ENCODE measurements at places on chromosomes 3 and 15.

DNA sequence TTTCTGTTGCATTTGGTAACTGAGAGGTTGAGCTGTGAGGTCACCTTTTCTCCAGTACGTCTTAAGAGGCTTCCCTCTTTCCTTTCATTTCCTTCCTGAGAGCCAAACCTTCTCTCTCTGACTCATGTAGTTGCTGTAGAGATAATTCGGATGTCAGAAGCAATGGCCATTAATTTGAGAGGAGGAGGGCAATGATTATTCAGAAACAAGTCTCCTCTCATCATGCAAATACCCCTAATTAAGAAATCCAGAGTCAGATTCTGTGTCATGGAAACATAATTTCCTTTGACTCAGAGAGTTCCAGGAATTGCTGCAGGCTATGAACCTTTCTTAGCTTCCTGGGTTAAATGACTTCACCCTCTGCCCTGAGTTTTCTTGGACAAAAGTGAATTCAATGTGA, 59.0 kb upstream of the GSK3B start:
- DNase-seq = no peak

GRCh38 chr3:71323558-71323957, 260.0 kb downstream of the FOXP1 start:
- DNase-seq = no peak

DNA sequence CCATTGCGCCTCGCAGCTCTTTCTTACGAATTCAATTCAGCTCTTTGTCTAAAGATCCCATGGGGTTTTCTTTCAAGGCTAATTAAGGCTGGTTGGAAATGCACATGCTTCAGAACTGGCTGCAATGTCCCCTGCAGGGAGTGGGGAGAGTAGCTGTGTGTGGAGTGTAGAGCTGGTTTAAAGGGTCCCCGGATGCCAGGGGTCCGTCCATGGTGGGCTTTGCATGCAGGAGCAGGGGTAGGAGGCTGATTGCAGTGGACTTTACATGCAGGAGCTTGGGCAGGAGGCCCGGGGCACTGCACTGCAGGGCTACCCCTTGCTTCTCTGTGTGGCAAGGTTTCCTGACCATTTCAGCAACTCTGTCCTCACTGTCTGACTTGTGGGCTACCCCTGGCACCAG, 261.6 kb upstream of the LYSMD4 start:
- no peak for DNase-seq

DNA sequence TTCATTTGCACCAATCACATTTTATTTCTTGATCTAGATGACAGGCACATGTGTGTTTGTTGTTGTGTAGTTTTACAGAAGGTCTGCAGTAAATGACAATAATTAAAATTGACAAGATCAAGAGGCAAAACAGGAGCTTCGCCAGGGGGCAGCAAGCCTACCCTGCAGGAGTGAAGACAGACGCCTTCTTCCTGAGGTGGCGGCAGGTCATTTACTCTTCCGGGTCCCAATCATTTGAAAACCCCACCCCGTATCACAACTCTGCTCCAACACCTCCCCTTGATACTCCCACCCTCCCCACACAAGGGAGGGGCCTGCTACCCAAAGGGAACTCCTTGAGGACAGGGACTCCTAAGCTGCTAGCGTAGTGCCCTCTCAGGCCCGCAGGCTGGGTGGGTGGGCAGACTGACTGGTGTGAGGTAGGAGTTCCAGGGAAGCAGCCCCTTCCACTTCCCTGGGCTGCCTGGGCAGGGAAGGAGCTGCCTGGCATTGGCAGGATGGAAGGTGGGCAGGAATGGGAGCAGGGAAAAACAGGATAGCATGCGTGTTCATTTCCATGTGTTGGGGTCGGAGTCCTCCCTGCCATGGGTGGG, 13.1 kb downstream of the CHDH start:
- DNase-seq = no peak

DNA sequence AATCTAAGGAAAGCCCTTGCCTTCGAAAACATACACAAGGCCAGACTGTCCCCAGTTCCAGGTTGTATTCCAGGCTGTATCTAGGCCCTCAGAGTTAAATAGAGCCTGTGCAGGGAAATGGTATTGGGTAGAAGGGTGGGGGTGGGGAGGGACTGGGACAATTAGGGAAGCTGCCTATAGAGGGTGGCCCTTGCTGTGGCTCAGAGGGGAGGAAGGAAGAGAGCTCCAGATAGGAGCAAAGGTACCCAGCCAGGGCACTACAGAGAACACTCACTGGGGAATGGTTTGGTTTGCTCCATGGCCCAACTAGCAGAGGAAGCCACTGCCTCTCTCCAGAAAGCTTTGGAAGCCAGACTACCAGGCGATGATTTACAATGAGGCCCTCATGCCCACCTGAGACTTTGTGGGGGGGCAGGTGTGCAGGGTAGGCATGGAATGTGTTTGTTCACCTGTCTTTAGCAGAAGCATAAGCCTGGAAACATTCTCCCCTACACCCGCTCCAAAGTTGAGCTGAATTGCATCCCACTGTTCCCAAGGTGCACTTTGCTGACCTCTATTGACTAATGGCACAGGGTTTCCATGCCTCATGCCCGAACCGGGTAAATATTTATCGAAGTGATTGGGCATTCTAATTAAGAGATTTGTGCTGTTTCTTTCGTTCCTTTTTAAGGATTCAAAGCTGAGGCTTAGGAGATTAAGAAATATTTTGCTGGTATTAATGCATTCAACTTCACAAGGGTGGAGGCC, 6.3 kb upstream of the TLE3 start:
- no peak for DNase-seq

GRCh38 chr15:89370120-89370977, 35.7 kb upstream of the POLG start:
- DNase-seq = no peak

- no peak for DNase-seq
These were observed 163.8 kb upstream of the MBNL1 start for GRCh38 chr3:152104847-152105415.

GRCh38 chr3:155701882-155702465, 42.9 kb downstream of the PLCH1 start:
- no peak for DNase-seq

Measured in activated T-helper 1 cell treated with Interleukin-2 at 50 U/mL for 16 hours (primary cell).